DMS153 (cell line): ENCODE measurements at places on chromosomes 7 and 10.

DNA sequence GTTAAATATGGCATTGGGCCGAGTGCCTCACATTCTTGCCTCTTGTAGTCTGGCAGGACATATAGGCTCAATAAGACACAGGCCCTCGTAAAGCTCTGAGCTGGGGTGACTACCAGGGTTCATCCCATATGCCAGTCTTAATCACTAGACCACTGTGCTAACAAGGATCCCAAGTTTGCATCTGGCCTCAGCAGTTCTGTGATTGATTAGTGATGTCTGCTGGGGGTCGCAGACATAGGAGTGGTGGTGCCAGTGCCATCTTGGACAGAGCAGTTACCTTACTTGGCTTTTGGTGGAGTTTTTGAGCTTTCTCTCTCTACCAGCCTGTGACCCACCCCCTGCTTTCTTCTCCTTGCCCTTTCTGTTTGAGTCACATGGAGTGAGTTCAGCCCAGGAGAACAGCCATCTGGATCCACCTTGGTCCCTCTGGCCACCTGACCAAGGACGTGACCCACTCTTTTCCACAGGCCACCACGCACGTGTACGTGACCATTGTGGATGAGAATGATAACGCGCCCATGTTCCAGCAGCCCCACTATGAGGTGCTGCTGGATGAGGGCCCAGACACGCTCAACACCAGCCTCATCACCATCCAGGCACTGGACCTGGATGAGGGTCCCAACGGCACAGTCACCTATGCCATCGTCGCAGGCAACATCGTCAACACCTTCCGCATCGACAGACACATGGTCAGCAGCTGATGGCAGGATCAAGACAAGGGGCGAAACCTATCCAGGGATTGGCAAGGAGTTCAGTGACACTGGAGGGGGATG, 4.1 kb upstream of the VSIR start:
- DNase-seq: no peak

- DNase-seq: no peak
These were observed 73.6 kb upstream of the NEBL start for GRCh38 chr10:20970708-20971107.

DNA sequence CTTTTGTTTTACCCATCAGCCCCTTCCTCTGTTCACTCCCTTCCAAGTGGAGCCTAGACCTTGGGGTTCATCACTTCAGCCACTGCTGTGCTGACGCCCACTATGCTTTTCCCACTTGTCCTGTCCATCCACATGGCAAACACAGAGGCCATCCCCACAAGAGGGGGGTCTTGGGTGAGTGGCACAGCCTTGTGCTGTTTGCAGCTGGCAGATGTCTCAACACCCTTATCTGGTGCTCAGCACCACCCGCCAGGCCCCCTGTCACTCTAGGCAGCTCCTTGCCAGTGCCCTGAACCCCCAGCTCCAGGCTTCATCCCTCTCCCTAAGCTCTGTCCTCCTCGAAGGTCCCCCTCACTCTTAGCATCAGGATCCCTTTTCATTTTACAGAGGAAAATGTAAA, 13.1 kb downstream of the BLVRA start:
- DNase-seq: no peak

GRCh38 chr10:69048103-69048502, 39.8 kb upstream of the SRGN start:
- no peak for DNase-seq

DNA sequence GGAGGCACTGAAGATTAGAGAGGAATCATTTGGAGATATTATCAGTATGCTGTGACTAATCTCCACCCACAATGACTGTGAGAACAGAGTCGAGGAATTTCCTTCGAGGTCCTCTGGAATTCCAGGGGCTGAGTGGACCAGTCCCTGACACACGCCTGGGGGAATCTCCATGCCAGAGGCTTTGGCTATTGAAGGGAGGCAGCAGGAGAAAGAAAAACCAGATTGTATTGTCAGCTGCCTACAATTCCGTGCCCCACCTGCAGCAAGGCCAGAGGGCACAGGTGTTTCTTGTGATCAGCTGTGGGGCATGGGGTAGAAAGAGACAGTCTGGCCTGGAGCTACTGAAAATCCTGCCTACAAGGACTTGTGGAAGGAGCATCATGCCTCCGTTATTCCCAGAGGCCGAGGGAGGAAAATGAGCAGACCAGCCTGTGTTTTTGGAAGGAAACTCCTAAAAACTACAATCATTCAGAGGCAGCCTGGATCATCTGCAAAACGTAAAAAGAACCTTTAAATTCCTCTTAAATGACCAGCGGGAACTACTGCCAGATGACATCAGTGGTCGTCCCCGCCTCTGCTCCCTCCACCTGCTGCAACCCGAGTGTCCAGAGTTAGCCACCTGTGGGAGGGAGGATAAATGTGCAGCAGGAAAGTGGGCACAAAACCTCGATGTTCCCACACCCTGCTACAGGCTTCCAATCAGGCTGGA, 25.4 kb upstream of the ANK3 start:
- DNase-seq: no peak
